ENCODE measurements at places on chromosomes 2 and 18. TPM values are rescaled to one million over a fixed set of nuclear protein-coding genes. Genes with fewer than 3 reads are reported as not detected.

TNS1 gene
- 0.89 TPM for total RNA-seq

BOK gene
- total RNA-seq: 0.08 TPM

GREB1 gene
- 1.0 TPM for total RNA-seq

HOXD8 gene
- total RNA-seq: not detected

TLX2 gene
- not detected for total RNA-seq

HOXD13 gene
- not detected for total RNA-seq

FER1L5 gene
- total RNA-seq: not detected

CD207 gene
- total RNA-seq: not detected

ALPP gene
- total RNA-seq: not detected

- no peak overlapping the region for H3K4me3 ChIP-seq
- peaks cover 20% of the 10 kb centered on the region for H3K27me3 ChIP-seq
- no peaks in the 10 kb centered on the region for H3K36me3 ChIP-seq
- H3K4me1 ChIP-seq: peaks cover 23% of the 10 kb centered on the region
- H3K27ac ChIP-seq: no peak overlapping the region
Observed at GRCh38 chr2:27720004-27720551, 51.4 kb upstream of the MRPL33 start.

DNA sequence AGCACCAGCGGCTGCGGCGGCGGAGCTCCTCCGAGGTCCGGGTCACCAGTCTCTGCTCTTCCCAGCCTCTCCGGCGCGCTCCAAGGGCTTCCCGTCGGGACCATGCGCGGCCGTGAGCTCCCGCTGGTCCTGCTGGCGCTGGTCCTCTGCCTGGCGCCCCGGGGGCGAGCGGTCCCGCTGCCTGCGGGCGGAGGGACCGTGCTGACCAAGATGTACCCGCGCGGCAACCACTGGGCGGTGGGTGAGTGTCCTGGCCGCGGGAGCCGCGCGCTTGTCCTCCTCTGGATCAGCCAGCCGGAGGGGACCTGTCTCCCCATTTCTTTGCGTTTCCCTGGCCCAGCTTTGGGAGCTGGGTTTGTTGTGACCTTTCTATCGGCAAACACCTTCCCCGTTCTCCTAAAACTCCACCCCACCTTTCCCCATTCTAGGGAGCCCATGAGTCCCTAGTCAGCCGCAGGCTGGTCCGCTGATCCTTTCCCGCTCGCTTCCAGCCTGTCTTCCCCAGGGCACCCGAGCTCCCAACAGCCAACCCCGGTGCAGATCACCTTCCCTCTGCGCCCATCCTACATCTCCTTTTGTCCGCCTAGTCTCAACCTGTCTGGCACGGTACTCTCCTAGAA is 316 bp downstream of the GRP start:
- no peak overlapping the region for H3K27ac ChIP-seq
- H3K4me3 ChIP-seq: no peak overlapping the region
- peaks cover 69% of the 10 kb centered on the region for H3K27me3 ChIP-seq

GRCh38 chr2:83725735-83726134 is 733.3 kb downstream of the SUCLG1 start:
- DNase-seq: no peak
- H3K4me1 ChIP-seq: no peaks in the 10 kb centered on the region
- H3K27me3 ChIP-seq: no peaks in the 10 kb centered on the region

GRCh38 chr2:126599062-126599461 is 56.9 kb upstream of the GYPC start:
- no peak for DNase-seq
- no peaks in the 10 kb centered on the region for H3K4me1 ChIP-seq
- H3K27me3 ChIP-seq: no peaks in the 10 kb centered on the region
- H3K4me3 ChIP-seq: no peak overlapping the region

GRCh38 chr2:7971841-7972240 is 710.0 kb upstream of the ID2 start:
- no peaks in the 10 kb centered on the region for H3K27me3 ChIP-seq
- H3K36me3 ChIP-seq: no peaks in the 10 kb centered on the region
- H3K4me3 ChIP-seq: no peak overlapping the region

- no peaks in the 10 kb centered on the region for H3K27me3 ChIP-seq
- DNase-seq: no peak
Observed at GRCh38 chr2:218540015-218540414, 28.1 kb downstream of the USP37 start.

DNA sequence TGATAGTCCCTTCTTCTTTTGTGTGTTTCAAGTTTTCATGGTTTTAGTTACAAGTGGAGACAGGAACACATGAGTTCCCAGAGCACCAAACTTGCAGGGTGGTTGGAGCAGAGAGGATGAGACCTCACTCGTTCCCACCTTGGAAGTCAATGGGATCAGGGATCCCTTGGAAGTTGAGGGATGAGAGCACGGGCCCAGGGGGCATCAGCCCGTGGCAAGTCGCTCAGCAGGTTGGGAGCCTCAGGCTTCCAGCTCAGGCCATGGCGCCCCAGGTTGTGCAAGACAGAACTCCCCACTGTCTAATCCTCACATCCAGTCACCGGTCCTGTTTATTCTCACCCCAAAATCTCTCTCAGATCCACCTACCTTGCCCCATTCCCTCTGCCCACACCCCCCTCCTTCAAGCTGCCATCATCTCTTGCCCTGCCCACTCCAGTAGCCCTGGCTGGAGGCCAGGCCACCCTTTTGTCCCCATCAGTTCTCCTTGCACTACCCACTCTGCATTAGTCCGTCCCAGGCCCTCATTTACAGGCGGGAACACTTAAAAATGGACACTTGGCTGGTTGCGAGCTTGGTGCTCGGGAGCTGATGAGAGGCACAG is 37.6 kb upstream of the FOSL2 start:
- no peaks in the 10 kb centered on the region for H3K27me3 ChIP-seq
- H3K4me3 ChIP-seq: no peak overlapping the region
- DNase-seq: no peak
- H3K27ac ChIP-seq: no peak overlapping the region
- H3K36me3 ChIP-seq: peaks cover 2% of the 10 kb centered on the region
- H3K4me1 ChIP-seq: peaks cover 33% of the 10 kb centered on the region

DNA sequence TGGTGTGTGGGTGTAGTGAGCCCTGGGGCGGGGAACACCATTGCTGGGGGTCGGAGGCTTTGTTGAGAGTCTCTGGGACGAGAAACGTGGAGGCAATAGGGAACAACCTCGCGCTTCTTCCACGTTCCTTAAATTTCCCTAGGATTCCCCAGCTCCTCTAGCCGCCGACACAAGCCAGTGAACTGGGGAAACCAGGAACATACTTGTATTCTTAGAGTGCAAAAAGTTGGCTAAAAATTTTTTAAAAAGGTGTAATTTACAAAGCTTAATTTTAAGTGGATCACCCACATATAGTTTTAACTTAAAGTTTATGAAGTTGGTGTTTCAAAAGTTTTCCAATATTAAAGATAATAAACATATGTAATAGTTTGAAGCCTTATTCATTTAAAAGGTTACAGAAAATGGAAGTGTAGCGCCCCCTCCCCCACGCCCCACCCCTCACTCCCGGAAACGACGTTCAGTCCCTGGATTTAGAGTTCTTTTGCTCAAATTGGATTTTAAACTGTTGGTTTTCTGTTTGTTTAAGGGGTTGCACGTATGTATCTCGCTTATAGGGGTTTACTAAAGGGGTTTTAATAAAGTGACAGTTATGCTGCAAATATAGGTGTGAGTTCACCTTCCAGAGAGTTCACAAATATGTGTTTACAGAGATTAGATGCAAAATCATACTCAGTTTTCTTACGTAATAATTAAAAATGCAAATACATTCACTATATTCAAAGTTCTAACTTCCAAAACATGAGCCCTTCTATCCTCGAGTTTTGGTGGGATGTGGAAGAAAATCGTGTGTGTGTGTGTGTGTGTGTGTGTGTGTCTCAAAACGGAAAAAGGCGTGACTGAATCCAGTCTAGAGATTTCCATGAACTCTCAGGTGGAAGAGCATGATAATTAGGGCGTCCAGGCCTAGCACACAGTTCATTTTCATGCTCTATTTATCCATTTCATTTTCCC is 872 bp downstream of the DSG2 start:
- H3K36me3 ChIP-seq: no peaks in the 10 kb centered on the region
- peak overlapping the region; percentile 79 for H3K4me3 ChIP-seq
- no peak overlapping the region for H3K27ac ChIP-seq
- H3K4me1 ChIP-seq: peaks cover 9% of the 10 kb centered on the region

GRCh38 chr2:121746071-121746578 is 9.3 kb upstream of the TSN start:
- peak; percentile 32 for DNase-seq
- no peaks in the 10 kb centered on the region for H3K27me3 ChIP-seq
- peak overlapping the region; percentile 65 for H3K27ac ChIP-seq
- H3K36me3 ChIP-seq: no peaks in the 10 kb centered on the region

DNA sequence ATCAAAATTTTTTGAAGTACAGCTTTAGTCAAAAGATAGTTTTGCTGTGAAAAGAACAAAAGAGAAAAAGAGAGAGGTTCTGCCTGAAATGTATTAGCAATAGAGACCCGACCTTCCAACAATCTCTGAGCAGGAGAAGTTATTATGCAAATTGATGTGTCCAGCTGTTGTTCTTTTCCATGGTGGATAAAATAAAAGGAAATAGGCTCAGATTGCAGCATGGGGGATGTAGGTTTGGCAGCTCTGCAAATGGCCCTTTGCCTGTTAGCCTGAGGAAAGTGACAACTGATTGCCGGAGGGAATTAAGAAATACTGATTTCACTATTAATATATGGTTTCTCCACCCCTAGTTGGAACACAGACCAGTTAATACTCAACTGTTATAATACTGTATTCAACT is 1283.2 kb upstream of the NXPH2 start:
- DNase-seq: no peak
- no peaks in the 10 kb centered on the region for H3K27me3 ChIP-seq
- no peaks in the 10 kb centered on the region for H3K4me1 ChIP-seq
- H3K36me3 ChIP-seq: no peaks in the 10 kb centered on the region
- H3K27ac ChIP-seq: no peak overlapping the region

DNA sequence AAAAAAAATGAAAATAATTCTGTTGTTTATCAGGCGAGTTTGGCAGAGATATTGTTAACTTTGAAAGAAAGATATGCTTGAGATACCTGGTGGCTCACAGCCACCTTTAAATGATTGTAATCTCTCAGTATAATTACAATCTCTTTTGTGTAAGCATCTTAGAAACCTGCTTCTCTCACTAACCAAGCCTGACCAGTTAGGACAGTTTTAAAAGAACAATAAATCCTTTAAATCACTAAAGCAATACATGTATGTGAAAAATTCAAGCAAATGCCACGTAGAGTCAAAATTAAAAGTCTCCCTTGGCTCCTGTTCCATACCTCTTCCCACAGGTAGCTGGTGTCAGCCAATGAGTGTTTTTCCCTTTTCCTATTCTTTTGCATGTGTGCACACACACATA is 15.7 kb upstream of the SGPP2 start:
- no peaks in the 10 kb centered on the region for H3K36me3 ChIP-seq
- peaks cover 16% of the 10 kb centered on the region for H3K27me3 ChIP-seq
- no peak overlapping the region for H3K27ac ChIP-seq

GRCh38 chr2:73268830-73269685 is 15.2 kb downstream of the FBXO41 start:
- H3K27ac ChIP-seq: no peak overlapping the region
- peaks cover 17% of the 10 kb centered on the region for H3K4me1 ChIP-seq
- no peaks in the 10 kb centered on the region for H3K27me3 ChIP-seq
- H3K4me3 ChIP-seq: peak overlapping the region; percentile 25
- peaks cover 32% of the 10 kb centered on the region for H3K36me3 ChIP-seq

All from activated naive CD8-positive, alpha-beta T cell treated with anti-CD3 and anti-CD28 coated beads for 36 hours (primary cell).